Activated gamma-delta T cell treated with anti-CD3 and anti-CD28 coated beads, Interleukin-2, amount 50 U/mL, for 16 hours (primary cell): ENCODE measurements at places on chromosomes 5 and 9.

DNA sequence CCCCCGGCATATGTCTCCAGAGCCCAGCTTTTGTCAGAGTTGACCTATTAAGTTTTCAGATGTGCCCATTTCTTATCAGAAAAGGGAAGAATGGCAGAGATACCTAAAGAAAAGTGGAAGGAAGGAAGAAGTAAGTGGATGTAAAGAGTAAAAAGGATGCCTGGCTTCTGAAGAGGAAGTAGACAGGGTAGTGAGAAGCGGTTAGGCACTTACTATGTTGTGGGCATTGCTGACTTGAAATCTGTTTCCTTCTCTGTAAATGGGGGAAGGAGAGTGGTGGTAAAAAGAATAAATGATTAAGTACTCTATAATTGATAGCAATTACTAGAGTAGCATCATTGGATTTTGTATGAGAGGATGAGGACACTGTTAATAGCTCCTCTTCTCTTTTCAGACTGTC lies 9.9 kb downstream of the ANP32B start:
- no peak for DNase-seq

GRCh38 chr5:18068826-18069225 lies 434.6 kb downstream of the TAF11L14 start:
- no peak for DNase-seq

DNA sequence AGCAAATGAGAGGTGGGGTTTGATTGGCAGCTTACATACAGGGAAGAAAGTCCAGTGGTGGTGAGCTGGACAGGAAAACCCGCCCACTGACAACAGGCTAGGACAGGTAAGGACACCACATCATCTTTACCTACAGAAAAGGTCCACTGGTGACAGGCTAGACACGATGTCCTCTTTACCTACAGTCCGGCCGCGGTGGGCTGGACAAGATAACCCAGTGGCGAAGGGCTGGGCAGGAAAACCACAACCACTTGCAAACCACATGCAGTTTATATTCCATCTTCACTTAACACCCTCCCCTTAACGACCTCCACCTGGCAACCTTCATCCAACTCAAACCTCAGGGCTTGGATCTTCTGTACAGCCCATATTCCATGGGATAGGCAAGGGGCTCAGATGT lies 5.0 kb upstream of the NIPAL4 start:
- DNase-seq: no peak

DNA sequence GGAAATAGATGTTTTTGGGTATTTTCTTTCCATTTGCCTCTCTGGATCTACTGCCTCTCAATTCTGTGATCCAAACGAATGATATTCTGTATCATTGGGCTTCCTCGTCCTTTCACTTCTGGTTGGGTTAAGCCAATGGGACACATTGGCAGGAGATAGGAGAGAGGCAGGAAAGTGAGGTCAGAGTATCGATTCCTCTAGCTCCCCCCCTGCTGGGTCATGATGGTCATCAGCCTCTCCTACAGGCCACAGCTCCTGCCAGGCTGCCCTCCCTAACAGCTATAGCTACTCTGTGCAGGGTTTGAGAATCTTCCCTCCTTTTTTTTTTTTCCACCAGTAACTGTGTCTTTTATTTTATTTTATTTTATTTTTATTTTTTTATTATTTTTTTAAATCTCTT lies 39.4 kb downstream of the APBA1 start:
- no peak for DNase-seq

DNA sequence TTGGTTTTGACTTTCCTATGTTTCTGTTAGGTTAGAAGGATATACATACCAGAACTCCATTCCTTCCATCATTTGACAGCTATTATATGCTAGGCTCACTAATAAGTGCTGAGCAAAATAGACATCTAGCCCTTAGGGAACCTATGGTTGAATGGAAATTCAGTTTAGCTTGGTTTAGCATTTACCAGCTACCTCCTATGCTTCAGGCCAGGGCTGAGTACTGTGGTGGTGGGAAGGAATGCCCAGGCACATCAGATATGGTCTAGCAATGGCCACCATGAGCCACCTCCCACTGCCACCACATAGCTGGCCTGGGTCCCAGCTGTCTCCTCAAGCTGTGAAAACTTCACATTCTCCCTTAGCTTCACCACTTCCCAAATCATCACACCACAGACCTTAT lies 89.4 kb downstream of the SPOCK1 start:
- DNase-seq: no peak

DNA sequence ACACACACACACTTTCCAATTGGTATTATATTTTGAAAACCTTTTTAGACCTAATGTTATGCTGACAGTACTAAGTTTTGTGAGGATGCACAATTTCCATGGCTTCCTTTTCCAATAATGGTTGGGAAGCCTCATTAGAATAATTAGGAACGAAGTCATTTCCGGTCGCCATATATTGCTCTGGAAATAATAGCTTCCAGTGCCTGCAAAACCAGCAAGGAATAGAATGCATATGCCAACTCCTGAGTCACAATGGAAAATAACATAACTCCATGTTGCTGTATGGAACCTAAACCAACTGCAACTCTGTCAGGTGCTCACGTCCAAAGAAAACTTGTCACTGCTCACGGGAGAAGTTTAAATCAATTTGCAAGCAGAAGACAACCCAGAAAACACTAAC lies 222.0 kb downstream of the EBF1 start:
- no peak for DNase-seq

DNA sequence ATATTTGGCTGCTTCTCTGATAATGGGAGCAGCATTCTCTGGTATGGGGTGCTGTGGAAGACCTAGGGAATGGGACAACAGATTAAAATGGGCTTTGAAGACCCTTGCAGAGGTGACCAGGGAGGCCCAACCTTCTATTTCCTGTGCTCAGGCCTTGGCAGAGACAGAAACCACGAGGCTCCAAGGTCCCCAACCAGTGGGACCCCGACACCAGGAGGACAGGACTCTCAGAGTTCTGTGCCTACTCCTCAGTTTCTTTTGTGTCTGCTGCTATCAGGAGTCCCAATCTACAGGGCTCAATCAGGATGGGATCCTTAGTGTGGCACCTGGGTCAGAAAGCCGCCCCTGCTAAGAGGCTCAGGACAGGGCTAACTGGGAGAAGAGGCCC lies 29.3 kb downstream of the CSF2 start:
- no peak for DNase-seq

DNA sequence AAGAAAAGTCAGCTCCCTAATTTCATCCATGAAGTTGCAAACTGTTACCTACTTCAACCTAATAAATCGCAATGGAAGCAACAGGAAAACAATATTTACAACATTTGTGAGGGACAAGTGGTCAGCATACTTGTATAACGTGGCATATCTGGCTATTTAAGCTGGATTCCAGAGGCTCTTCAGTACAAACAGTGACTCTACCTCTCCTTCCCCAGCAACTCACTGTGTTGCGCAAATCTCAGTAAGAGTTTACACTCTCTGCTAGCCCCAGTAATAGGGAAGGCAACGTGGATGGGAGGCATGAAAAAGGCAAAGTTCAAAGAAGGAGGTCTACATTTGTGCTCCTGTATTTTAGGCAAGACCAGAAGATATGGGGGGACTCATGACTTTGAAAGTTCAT lies 18.9 kb upstream of the SEMA5A start:
- no peak for DNase-seq

GRCh38 chr5:115666023-115666422 lies 40.2 kb upstream of the TMED7 start:
- no peak for DNase-seq

- DNase-seq: no peak
Measured at GRCh38 chr9:129278391-129279237, 100.6 kb upstream of the IER5L start.

GRCh38 chr9:107630156-107630555 lies 140.6 kb upstream of the KLF4 start:
- no peak for DNase-seq

DNA sequence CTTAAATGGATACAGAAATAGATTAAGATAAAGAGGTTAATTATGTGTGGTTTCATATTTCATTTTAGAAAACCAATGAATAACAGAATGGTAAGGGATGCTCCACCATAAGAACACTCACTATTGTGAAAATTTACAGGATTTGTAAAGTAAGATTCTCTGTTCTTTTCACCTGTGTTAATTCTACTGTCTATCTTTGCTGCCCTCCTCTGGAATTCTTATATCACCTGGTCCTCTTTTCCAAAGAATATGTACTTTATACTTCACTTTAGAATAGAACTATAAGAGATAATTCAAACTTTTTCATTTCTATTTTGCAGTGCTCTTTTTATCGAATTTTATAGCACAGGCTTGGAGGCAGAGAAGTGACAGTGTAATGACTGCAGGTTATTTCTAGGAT lies 213.4 kb downstream of the LURAP1L start:
- DNase-seq: no peak

- DNase-seq: no peak
Measured at GRCh38 chr9:103397868-103398600, 402.9 kb downstream of the CYLC2 start.

DNA sequence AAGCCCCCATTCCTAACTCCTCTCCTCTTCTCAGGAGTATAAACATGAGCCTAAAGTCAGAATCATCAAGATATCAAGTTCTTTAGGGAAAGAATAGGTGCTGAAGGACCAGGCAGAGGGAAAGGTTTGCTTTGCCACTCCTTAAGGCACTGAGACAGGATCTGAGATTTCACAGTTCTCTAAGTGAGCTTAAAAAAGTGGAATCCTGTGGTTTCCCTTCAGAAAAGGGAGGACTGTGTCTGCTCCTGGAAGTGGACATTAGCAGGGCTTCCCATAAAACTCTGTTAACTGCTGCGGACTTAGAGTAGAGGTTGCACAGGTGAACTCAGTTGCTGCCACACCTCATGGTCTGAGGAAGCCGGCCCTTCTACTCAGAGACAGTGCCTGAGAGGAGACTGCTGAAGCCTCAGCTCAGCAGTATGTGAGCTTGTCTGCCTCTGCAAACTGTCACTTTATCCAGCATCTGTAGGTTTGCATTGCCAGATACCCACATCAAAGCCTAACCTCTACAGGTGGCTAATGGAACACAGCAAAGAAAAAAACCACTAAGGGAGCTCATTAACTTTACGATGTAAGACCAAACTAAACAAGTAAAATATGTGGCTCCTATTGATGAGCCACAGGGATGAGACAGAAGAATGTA lies 42.9 kb downstream of the RIC1 start:
- DNase-seq: no peak

DNA sequence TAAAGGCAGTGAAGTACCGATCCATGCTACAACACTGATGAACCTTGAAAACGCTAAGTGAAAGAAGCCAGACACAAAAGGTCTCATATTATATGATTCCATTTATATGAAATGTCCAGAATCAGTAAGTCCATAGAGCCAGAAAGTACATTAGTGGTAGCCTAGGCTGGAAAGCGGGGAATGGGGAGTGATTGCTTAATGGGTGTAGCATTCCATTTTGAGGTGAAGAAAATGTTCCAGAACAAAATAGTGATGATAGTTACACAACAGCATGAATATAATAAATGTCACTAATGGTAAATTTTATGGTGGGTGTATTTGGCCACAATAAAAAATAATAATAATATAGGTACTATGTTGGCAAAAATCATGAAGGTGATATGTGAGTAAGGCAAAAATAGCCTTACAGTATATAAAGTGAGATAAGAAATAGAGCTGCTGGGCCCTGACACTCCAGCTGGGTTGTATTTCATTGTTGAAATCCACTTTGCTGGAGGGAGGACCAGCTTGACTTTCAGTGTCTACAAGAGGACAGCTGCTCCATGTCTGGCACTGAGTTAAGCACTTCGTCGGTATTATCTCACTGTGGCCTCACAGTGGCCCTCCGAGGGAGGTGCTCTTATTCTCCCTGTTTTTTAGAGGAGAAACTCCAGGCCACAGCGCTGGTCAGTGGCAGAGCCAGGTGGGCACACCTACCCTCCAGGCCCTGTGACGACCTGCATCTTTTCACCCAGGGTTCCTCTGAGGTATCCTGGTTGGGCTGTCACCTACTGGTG lies 22.4 kb upstream of the ANGPTL2 start:
- DNase-seq: no peak
